ENCODE measurements at places on chromosomes 6 and 20.

- peak; percentile 32 for DNase-seq
Observed at GRCh38 chr20:33291830-33292355, 8.9 kb downstream of the BPIFB1 start.

GRCh38 chr20:17466641-17467040 is 64.5 kb downstream of the BFSP1 start:
- DNase-seq, result no peak

GRCh38 chr6:89970072-89970471 is 75.8 kb downstream of the GJA10 start:
- no peak for DNase-seq

GRCh38 chr20:42572320-42573016 is 617.2 kb downstream of the PTPRT start:
- no peak for DNase-seq

- DNase-seq, result no peak
Observed at GRCh38 chr20:49656304-49656703, 57.4 kb downstream of the B4GALT5 start.

GRCh38 chr6:37495244-37495934 is 4.3 kb downstream of the CCDC167 start:
- no peak for DNase-seq

GRCh38 chr6:13251242-13251641 is 77.1 kb downstream of the TBC1D7 start:
- DNase-seq, result no peak

- DNase-seq, result no peak
Observed at GRCh38 chr6:132491303-132491702, 21.6 kb downstream of the STX7 start.

- no peak for DNase-seq
Observed at GRCh38 chr6:57198926-57199636, 23.0 kb downstream of the RAB23 start.

DNA sequence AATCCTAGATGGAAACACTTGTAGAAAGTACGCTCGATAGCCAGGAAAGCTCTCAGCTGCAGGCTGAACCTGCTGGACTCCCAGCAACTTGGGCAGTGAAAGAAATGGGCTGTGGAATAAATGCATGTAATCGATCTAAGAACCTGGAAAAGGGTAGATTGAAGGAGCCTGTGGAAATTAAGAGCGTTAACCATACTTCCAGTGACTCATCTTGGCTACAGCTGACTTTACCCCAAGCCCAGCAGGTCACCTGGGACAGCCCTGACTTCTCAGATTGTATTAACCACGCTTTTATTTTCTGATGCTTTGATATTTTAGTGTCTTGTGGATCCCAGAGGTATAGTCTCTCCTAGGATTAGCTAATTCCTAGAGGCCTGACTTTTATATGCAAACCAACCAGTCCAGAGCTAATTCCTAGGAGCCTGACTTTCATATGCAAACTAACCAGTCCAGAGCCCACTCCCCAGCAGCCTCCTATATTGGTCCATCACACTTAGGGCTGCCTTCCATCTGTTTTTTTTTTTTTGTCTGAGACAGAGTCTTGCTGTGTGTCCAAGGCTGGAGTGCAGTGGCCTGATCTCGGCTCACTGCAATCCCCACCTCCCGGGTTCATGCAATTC is 86.3 kb downstream of the GMPR start:
- DNase-seq, result no peak

DNA sequence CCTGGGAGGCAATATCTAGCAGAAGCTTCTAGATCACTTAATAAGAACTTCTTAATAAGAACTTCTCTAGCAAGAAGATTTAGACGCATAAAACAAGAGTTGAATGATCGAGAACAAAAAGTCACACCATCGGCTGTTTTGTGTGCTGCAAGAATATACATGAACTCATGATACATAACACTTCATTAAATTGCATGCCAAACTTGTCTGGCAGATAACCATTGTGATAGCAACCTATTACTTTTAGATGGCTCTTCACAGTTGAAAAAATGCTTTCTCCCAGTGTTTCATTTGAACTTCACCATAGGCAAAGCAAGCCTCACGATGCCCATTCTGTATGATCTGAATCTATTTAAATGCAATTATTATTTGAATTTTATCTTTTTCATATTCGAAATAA is 249.9 kb downstream of the CBLN4 start:
- DNase-seq, result no peak

DNA sequence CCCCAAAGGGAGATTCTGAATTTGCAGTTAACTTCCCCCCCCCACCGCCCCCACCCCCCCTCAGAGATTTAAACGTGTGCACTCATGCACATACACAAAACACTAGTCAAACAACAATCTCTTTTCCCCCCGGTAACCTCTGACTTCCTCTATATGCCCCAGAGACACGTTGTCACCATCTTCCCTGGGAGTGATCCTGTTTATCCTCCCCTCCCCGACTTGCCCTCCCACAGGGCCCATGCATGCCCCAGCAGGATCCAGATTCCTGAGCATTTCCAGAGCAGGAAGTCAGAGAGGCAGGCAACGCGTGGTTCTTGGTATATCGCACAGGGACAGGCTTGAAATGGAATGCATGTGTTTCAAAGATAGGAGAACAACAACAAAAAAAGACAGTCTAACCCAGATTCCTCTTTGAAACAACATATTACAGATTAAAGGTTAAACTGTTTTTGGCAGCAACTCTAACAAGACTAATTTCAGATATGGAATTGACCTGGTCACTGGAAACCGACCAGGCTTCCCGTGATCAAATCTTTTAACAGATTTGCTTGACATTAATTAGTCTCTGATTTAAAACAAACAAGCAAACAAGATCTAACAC is 1.3 kb downstream of the BLCAP start:
- DNase-seq, result peak; percentile 54

DNA sequence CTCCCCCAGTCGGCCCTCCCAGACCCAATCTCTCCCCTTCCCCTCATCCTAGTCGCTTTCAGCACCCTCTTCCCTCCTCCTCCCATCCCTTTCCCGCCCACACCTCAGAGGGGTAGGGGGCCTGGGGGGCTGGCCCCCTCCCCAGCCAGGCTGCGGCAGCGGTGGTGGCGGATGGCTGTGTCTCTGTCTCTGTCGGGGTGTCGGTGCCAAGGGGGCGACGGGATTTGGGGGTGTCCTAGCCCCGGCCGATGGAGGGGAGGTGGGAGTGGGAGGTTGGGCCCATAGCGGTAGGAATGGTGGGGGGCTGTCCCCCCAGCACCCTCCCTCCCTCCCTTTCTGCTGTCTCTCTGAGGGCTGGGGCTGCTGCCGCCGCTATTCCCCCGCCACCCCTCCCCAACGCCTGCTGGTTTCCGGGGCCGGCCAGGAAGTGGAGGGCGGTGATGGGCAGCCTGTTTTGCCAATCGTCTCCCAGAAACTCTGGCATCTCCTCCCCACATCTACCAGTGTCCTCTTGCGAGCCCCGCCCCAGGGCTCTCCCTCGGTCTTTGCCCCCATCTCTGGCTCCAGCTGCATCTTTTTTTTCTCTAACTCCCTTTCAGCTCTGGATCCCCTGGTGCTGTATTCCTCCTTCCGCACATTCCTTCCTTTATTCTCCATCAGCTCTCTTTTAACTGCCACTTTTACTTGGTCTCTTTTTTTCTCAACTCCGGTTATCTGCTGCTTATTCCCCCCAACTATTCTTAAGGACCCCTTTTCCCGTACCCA is at the start of gene AGPAT1:
Gene AGPAT1 (minus strand): TSS at position 374 of the 765 bp plus-strand sequence. CDS start 4,588 bp downstream, outside the sequence.
- DNase-seq, result peak; percentile 75

DNA sequence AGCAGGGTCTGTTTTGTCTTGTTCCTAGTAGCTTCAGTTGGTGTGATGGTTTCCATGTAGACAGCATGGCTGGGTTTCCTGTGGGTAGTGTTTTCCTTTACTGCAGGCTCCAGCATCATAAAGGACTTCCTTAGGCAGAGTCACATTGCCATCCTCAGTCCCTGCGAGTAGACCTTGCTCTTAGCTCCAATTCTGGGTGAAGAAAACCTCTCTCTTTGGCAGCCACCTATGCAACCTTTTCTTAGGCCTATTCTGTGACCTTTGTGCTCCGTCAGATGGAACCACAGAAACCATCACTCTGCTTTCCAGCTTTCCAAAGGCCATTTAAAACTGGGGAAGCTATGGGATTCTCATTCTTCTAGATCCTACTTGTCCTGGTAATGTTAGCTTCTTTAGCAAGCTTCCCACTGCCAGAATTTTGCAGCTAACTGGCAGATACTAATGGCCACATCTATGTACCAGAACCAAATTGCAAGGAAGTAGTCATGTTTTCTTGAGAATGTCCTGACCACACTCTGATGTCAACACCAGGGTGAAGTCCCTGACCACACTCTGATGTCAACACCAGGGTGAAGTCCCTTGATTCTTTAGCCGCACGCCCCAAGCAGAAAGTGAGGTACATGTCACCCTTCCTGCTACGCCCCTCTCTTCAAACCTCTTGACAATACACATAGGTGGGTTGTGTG is 646.6 kb upstream of the HS3ST5 start:
- DNase-seq, result peak; percentile 30

- DNase-seq, result no peak
Observed at GRCh38 chr6:52108128-52108527, 20.7 kb upstream of the PKHD1 start.

- DNase-seq, result no peak
Observed at GRCh38 chr20:47789764-47790579, 4.7 kb upstream of the SULF2 start.

- DNase-seq, result no peak
Observed at GRCh38 chr6:37696841-37697662, 631 bp downstream of the MDGA1 start.

GRCh38 chr6:31042806-31043205 is 32.5 kb downstream of the MUC22 start:
- no peak for DNase-seq

GRCh38 chr20:54047048-54047447 is 23.3 kb downstream of the BCAS1 start:
- no peak for DNase-seq

DNA sequence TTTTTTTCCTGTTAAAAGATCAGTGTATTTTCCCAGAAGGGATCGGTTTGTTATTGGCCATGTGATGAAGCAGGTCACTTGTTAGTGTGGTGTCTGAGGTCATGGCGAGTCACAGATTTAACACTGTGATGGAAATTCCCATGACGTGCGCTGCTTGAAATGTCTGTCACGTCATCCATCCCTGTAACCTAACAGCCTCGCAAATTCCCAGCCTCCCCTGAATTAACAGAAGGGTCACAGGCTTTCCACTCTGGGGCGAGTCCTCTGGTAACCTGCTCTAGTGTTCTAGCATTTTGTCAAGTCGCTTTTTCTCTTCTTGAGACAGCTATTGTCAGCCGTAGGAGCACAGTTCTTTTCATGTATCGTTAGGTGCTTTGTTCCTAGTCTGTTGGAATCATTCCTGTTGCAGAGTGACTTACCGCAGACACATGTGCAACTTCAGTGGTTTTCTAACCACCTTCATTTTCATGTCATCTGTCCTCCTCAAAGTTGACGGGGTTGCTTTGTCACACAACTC is 137.2 kb downstream of the MAP3K4 start:
- DNase-seq, result no peak

DNA sequence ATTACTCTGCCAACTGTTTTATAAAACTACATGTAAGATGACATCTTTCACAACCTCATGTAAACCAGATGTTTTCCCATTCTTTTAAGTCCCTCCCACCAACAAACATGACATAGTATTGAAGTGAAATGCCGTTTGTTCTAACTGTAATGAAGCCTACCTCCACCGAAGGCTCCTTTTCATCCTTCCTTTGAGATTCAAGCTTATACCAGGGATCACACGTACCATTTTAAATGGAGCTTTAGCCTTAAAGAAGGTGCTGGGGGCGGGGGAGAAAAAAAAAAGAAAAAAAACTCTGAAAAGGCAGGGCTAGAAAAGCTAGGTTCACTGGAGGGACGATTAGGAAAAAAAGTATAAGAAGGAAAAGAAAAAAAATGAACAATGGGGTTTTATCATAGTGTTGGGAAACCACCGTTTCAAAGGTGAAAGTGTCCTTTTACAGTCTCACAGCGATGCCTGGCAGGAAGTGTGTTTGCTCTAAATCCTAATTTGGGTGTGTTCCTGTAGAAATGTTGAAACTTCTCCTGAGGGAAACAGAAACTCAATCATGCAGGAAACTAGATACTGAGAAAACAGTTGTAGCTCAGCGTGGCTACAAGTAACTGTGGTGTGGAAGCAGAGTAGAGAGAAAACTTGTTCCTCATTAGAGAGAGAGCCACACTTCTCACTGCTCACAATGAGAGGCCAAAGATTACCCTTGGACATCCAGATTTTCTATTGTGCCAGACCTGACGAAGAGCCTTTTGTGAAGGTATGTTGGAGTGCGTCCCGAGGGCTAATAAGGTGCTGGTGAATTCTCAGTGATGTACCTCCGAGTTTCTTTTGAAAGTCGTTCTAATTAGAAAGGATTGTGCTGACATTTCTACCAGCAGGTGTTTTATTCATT is 37.6 kb upstream of the HINT3 start:
- DNase-seq, result no peak

DNA sequence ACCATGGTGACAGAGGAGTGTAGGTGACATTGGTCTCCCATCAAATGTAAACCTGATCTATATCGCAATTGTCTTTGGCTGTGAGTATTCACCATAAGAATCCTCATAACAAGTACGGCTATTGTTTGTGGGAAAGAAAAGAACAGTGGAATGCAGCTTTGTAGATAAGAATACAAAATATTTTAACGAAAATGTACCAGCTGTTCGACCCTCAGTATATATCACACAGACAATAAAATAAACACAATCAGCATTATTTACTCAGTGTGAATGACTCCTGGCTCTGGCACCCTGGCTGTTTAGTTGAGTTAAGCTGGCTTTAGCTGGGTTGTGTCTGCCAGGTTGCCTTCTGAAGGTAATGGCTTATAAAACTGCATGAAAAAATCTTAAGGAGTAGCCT is 43.4 kb downstream of the SNRNP48 start:
- no peak for DNase-seq

DNA sequence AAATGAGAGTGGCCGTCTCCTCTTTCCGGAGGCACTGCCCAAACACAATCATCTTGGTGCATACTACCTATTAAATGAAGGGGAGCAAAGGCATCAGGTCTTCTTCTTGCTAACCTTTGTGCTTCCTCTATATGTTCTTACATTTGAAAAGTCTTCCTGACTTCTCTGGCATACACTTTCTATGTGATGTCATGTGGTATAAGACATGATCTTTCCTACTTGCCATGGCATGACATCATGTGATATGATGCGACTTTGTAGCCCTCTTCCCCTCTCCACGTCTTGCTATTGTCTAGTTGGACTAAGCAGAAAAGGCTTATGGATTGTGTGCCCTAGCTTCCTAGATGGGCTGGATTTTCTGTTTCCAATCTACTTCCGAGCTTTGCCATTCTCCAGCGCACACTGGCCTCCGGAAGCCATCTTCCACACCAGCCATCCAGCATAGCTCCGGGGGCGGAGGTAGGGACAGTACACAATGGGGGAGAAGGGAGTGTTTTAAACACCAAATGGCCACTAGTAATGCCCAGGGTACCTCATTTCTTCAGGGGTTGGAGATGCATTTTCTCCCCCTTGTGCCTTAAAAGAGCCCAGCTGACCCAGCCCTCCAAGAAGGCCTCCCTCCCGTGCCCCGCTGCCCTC is 8.8 kb upstream of the NEDD9 start:
- no peak for DNase-seq

- no peak for DNase-seq
Observed at GRCh38 chr20:11271920-11272594, 598.3 kb upstream of the JAG1 start.

- DNase-seq, result no peak
Observed at GRCh38 chr6:35152067-35152707, 11.0 kb upstream of the TCP11 start.

All from CMK (cell line).